ENCODE measurements at places on chromosomes 4 and X.

DNA sequence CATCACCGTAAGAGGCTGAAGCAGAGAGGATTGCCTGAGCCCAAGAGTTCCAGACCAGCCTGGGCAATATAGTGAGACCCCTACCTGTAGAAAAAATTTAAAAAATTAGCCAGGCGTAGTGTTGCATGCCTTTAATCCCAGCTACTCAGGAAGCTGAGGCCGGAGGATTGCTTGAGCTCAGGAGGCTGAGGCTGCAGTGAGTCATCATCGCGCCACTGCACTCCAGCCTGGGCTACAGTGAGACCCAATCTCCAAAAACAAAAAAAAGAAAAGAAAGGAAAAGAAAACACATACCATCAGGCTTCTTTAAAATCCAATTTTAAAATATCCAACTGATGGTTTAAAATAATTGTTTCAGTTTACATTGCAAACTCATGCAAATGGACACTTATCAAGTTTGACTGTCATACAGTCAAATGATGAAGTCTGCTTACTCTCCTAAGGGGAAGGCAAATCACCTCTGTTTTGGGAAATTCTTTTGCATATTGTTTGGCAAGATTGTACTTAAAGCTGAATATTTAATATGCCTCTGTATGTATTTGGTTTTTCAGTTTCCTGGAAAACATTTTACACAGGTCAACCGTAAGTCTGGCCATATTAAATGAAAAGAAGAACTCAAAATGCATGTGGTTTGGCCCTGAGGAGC is 23.7 kb upstream of the TENM3 start:
- no peak for DNase-seq

GRCh38 chr4:172857026-172857425 is 311.6 kb upstream of the GALNT7 start:
- DNase-seq, result no peak

DNA sequence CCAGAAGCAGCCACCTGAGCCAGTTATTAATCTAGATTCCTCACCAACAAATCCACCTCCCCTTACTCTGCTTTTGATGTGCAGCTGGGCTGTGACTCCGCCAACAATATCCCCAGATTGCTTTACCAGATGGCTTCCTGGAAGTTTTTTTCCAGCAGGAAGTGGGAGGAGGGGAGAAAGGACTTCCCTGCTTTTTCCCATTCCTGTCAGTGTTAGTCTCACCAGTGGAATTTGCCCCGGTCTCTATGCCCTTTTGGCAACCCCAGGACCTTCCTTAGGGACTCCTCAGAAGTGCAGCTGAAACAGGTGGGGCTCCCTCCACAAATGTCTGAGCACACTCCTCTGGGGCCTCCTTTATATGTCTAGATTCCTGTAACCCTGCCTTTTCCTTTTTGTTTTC is 465.2 kb upstream of the IGFBP7 start:
- no peak for DNase-seq

GRCh38 chrX:31071262-31071661 is 579 bp downstream of the FTHL17 start:
- no peak for DNase-seq

DNA sequence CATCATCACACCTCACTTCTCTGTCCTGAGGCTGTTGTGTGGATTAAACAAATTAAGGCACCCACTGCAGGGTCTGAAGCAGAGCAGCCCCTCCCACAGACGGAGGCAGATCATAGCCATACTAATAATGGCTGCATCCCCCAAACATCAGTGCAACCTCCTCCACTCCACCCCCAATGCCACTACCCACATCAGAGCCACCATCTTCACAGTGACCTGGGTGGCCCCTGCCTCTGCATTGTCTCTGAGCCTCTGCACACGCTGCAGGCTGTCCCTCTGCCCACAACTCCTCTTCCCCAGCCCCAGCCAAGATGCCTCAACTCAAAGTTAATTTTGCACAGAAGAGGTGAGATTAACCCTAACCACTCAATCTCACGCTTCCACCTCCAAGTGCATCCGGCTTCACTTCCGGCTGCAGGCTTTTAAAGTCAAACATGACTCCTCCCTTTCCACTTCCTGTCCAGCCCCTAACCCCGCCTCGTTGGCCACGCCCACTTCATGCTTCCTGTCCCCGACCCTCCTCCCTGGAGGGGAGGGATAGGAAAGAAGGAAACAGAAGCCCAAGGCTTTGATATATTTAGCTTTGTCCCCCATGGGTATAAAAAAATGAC is 22.7 kb downstream of the JAKMIP1 start:
- no peak for DNase-seq

GRCh38 chr4:146178126-146178525 is 2.6 kb downstream of the LSM6 start:
- no peak for DNase-seq

GRCh38 chr4:86685401-86685800 is 91.3 kb downstream of the PTPN13 start:
- no peak for DNase-seq

GRCh38 chrX:101803451-101803850 is 128.4 kb downstream of the ZMAT1 start:
- peak; percentile 24 for DNase-seq

DNA sequence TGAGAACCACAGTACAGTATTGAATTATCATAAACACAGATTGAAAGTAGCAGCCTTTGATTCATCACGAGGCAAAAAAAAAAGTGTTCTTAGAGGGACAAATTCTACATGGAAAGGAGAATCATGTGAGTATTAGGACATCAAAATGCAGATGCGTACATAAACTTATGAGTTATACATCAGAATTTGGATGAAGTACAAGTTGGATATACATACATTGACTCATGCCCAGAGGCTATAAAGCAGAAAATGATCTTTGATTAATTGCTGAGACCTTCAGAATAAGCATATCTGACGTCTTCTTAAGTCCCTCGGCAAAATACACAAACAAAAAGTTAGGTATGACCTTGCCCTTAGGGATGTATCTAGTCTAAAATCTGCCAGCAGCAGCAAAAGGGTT is 206.4 kb downstream of the LDB2 start:
- DNase-seq, result no peak

GRCh38 chr4:8913121-8913857 is 41.6 kb upstream of the HMX1 start:
- no peak for DNase-seq

- DNase-seq, result no peak
Observed at GRCh38 chrX:40966213-40966820, 118.9 kb upstream of the USP9X start.

DNA sequence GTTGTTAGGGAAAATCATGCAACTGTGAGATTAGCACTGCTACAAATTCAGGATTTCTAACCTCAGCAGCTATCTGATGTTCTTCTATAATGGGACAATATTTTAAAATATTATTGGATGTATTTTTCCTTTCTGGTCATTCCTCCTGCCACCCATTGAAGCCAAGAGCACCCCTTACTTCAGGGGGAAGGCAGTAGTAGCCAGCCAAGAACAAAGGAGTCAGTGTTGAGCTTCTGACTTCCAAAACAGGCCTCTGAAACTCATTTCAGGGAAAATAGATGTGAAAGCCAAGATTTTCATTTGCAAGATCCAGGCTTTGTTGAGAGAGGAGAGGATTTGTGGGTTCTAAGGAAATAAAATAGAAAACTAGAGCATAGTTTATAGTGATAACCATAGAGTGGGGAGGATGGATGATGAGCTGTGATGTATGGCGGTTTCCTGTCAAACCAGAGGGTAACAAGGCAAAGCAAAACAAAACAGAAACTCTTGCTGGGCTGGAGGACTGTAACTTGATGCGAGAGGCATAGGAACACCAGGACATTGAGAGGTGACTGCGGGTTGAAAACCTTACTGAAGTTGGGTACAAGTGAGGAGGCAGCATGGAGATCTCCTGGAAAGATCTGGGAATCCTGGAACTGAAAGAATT is 173.7 kb upstream of the LEF1 start:
- DNase-seq, result no peak

- no peak for DNase-seq
Observed at GRCh38 chr4:176971576-176972115, 178.9 kb upstream of the VEGFC start.

- DNase-seq, result no peak
Observed at GRCh38 chr4:169773889-169774288, 16.1 kb upstream of the HPF1 start.

GRCh38 chr4:40185830-40186664 is 10.8 kb upstream of the RHOH start:
- no peak for DNase-seq

GRCh38 chr4:158530381-158530780 is 8.7 kb downstream of the RXFP1 start:
- no peak for DNase-seq

GRCh38 chr4:26737385-26737784 is 123.3 kb upstream of the STIM2 start:
- no peak for DNase-seq

- DNase-seq, result no peak
Observed at GRCh38 chr4:915595-915994, 16.5 kb downstream of the GAK start.

- DNase-seq, result no peak
Observed at GRCh38 chrX:39888730-39889129, 209.0 kb downstream of the BCOR start.
